ENCODE measurements at places on chromosomes 7 and 10.

DNA sequence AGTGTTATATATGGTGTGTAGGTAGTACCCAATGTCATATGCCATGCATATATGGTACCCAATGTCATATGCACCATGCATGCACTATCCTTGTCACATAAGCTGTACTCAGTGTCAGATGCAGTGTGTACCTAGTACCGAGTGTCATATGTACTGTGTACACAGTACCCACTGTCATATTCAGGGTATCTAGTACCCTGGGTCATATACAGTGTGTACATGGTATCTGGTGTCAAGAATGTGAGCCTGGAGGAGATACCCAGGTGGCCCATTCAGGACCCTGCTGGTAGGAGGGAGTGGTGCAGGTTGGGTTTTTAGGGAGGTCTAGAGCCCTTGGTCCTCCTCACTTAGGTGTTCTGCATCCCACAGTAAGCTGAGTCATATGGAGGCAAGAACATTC, 1.8 kb downstream of the ZMYND11 start:
- DNase-seq: peak; percentile 60

GRCh38 chr7:112121318-112121717, 84.9 kb downstream of the DOCK4 start:
- DNase-seq: no peak

- no peak for DNase-seq
Observed at GRCh38 chr10:88026031-88026430, 162.6 kb downstream of the PTEN start.

DNA sequence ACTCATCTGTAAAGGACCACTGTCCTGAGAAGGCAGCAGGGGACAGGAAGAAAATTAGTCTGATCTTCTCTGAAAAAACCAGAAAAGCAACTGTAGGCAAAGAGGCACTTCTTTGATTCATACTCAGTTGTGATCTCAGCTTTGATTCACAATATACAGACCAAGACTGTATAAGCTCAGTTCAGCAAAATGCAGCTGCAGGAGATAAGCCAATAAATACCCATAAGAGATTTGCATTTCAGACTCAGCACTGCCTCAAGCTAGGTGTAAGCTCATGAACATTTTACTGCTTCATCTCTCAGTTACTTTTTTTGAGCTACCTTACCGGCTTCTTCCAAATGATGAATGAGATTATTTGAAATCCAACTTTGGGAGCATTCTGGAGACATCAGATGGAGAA, 64.2 kb upstream of the LYZL1 start:
- no peak for DNase-seq

Data from stimulated activated CD4-positive, alpha-beta T cell treated with anti-CD3 and anti-CD28 coated beads, Interleukin-1b, Interleukin-23, amount 100 ng/mL, for 48 hours (primary cell).